ENCODE measurements at places on chromosomes 6 and 20.
A peak's percentile ranks its signal among the peaks of the same experiment; 100 is the strongest.

DNA sequence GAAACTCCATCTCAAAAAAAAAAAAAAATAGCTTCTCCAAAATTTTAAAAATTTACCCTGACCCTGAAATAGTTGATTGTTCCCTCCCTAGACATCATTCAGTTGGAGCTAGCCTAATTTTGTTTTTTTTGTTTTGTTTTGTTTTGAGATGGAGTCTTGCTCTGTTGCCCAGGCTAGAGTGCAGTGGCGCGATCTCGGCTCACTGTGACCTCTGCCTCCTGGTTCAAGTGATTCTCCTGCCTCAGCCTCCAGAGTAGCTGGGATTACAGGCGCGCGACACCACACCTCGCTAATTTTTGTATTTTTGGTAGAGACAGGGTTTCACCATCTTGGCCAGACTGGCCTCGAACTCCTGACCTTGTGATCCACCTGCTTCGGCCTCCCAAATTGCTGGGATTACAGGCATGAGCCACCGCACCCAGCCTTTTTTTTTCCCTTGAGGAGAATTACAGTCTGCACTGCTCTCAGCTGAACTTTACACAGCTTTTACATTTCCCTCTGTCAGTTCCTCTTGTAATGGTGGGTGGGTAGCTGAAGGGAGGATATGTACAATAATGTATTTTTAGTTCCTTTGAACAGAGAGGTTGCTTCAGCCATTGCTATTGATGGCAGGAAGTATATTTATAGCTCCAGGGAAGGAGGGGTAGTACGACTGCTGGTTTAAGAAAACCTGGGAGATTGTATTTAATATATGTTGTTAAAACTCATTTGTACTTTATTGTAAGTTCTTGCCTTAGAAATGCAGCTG lies 27.7 kb downstream of the PTPRA start:
- no peak for DNase-seq

- no peak for DNase-seq
These were observed 55.1 kb downstream of the ELOVL5 start for GRCh38 chr6:53293691-53294090.

GRCh38 chr6:39322306-39322850 lies at the start of gene KCNK16:
TSS of gene KCNK16 (minus strand) at chr6:39322702. CDS start at chr6:39322540, 162 bp downstream.
- no peak for DNase-seq

GRCh38 chr20:17960927-17961586 lies 7.5 kb downstream of the SNX5 start:
- DNase-seq, result no peak

- no peak for DNase-seq
These were observed 119.2 kb upstream of the ASCC3 start for GRCh38 chr6:101000341-101000740.

GRCh38 chr20:59671661-59672471 lies 67.5 kb downstream of the PHACTR3 start:
- no peak for DNase-seq

DNA sequence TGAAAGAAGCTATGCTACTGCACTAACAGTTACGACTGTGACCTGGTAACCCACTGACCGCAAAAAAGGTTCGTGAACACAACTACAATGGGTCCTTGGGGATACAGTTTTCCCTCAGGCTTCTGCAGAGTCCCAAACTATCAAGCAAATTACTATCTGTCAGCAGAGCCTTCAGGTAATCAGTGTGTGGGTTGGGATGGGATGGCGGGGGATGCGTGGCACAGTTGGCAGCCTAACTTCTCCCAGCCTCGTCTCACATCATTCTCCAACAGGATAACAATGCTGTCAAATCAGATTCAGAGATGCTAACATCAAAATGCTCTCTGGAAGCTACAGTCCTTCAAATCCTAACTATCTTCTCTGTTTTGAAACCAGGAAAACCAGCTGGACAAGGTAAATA lies 102.3 kb downstream of the EPM2A start:
- no peak for DNase-seq

DNA sequence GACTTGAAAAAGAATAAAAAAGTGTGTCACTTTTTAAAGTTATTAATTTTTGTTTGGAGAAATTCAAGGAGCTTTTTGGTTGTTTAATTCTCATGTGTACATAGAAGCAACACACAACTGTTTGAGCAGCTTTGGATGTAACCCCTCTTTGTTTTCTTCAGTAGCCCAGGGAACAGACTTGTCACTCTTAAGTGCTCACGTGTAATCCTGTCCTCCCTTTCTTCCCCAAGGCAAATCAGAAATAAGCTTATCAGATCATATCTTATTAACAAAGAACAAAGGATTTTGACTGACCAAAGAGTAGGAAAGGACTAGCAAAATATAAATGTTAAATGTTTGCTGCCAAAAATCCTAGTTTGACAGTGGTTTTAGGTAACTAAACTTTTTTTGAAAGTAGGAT lies 7.3 kb upstream of the FLRT3 start:
- DNase-seq, result no peak

GRCh38 chr6:93366506-93366905 lies 52.9 kb downstream of the EPHA7 start:
- DNase-seq, result no peak

GRCh38 chr6:111842891-111843290 lies 30.4 kb downstream of the FYN start:
- no peak for DNase-seq

DNA sequence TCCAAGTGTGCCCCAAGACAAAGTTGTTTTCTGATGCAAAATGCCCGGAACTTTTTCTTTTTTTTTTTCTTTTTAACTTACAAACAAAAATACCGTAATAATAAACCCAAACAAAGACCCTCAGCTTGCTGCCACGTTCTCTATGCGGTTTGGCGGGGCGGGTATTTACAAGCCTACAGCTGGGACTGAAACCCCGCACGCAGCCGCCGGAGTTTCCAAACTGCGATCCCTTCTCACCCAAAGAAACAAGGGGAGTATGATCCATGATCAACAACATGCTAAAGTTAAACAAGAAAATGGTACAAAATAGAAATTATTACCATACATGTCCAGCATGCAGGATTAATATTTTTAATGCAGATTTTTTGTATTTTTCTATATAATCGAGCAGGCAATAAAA lies 2.1 kb downstream of the MAFB start:
- DNase-seq, result no peak

DNA sequence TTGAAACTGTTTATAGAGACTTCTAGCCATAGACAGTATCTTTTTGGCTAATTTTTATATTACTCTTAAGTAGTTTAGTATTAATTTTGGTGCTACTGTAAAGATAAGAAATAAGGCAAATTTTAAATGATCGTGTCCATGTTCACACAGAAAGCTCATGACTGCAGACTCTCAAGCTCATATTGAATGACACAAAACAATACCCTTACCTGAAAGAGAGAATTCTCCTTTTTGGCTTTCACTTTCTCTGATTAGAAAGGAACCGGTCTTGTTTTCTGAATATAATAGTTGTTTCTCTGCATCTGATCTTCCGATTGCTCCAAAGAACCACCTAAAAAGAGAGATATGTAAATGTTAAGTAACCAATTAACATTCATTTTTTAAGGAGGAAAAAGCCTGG lies 57.0 kb downstream of the FRK start:
- DNase-seq, result no peak

- DNase-seq, result no peak
These were observed 637 bp upstream of the RPF2 start for GRCh38 chr6:110981202-110981600.

GRCh38 chr20:38870733-38871559 lies 55.3 kb upstream of the FAM83D start:
- DNase-seq, result no peak

GRCh38 chr6:131004936-131005335 lies 58.1 kb downstream of the EPB41L2 start:
- DNase-seq, result no peak

DNA sequence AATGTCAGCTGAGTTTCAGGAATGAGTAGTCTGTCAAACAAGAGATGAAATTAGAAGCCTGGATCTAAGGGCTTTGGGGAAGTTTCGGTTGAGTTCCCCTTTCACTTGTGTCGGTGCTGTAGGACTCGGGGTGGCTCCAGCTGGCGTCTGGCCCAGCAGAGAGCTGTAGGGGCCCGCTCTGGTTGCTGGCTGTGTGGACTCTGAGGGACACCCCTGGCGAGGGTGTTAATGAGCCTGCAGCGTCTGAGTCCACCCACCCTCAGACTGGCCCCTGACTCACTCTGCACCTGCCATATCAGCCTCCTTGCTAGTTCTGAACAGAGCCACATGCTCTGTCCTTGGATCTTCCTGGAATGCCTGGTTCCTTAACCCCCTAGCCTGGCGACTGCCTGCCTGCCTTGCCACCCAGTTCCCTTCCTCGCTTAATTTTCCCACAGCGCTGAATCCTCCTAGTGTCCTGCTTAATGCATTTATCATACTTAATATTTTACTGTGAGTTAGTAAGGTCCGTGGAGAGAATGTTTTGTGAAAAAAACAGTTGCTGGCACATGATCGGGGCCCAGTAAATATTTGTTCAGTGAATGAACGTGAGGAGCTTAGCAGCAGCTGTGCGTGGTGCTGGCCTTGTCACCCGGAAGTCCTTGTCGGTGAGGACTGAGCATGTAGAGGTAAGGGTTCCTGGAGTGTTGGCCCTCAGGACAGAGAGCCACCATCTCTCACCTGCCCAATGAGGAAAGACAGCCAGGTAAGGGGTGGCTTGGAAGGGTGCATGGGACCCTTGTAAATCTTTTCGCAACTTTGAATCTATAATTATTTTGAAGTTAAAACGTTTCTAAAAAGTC lies 1.6 kb downstream of the DNAJC5 start:
- DNase-seq, result no peak

- peak; percentile 39 for DNase-seq
These were observed 33.4 kb upstream of the AAR2 start for GRCh38 chr20:36202891-36203338.

DNA sequence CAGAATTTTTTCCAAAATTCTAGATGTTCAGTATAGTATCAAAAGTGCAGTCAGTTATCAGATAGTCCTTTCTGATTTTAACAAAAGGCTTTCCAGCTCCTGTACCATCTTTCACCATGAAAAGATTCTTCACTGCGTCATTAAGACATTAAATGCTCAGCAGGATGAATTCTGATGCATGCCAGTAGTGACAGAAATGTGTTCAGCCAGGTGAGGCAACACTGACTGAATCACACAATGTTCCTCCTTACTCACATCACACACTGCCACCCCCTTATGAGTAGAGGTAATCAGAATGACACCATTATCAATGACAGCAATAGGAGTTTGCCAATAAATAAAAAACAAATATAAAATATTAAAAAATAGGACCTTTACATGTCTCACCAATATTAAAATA lies 426.6 kb upstream of the PLCB4 start:
- DNase-seq, result no peak

Measured in breast epithelium (tissue), 4 donors.